ENCODE measurements at places on chromosomes 6 and 20.

GRCh38 chr20:37308086-37309050, 18.9 kb downstream of the MANBAL start:
- DNase-seq = no peak

DNA sequence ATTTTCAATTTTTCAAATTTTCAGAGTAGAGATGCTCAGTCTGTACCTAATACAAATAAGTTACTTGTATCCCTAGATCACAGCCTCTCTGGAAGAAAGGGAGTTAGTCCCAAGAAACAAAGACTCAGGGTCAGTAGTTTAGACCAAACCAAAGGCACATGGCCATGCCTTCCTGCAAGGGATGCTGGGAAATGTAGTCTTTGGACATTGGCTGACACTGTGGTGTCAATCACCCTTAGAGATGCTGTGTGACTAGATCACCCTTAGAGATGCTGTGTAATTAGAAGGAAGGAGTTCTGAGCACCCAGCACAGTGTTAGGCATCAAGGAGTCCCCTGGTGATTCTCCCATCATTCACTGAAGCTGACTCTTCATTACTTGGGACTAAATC, 202.1 kb downstream of the NFATC2 start:
- no peak for DNase-seq

GRCh38 chr6:39055661-39056060, 7.1 kb downstream of the GLP1R start:
- DNase-seq = no peak

- no peak for DNase-seq
Measured at GRCh38 chr6:79413562-79414002, 123.6 kb downstream of the LCA5 start.

DNA sequence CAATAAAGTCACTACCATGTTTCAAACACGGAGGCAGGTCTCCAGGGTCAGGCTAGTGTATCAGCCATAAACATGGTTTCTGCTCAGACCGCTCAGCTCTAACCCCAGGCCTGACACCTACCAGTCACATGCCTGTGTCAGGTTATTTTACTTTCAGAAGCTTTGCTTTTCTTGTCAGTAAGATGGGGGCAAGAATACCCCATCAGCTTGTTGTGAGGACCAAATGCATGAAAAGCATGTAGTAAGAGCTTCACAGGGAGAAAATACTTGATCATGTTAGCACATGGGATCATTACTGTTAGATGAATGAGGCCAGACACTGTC, 65.2 kb upstream of the PIM1 start:
- no peak for DNase-seq

DNA sequence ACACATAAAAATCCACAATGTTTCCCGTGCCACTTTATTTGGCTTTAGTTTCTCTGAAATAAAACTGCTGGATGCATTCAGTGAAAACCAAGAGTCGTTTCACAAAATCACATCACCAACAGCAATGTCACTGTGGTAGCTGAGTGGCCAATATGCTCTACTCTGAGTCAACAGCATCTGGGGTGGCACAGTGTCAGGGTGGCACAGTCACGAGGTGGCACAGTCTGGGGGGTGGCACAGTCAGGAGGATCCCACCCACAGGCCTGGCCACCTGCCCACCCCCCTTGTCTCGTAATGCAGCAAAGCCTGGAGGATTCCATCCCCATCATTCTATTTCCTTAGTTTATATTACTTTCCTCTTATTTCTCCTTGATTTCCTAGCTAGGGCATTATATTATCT, 87.0 kb downstream of the ANKRD60 start:
- DNase-seq = no peak

GRCh38 chr20:44188752-44189151, 1.8 kb upstream of the JPH2 start:
- DNase-seq = no peak

DNA sequence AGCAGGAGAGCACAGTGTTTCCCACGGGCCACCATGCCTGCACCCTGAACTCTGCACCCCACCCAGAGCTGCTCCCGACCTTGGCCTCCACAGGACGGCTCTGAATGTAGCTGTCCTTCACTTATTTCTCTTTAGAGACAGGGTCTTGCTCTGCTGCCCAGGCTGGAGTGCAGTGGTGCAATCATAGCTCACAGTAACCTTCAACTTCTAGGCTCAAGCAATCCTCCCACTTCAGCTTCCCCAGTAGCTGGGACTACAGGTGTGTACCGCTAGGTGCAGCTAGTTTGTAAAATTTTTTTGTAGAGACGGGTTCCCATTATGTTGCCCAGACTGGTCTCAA, 130.9 kb downstream of the AGPAT4 start:
- DNase-seq = no peak

DNA sequence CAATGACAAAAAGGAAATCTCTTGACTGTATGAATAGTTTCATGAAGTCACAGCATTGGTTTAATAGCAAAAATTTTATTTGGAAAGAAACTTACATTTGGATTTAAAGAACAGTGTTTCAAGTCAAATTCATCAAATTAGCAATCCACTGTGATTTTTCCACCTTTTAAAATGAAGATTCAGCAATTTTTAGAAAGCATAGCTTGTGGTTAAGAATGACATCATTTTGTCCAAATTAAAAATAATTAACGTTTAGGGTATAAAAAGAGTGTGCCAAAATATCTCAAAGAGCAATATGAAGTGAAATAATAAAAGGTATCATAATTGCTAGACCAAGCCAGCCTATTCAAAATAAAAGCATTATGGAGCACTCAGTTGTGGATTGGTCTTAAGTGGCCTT, 114.6 kb downstream of the PAX1 start:
- DNase-seq = no peak

DNA sequence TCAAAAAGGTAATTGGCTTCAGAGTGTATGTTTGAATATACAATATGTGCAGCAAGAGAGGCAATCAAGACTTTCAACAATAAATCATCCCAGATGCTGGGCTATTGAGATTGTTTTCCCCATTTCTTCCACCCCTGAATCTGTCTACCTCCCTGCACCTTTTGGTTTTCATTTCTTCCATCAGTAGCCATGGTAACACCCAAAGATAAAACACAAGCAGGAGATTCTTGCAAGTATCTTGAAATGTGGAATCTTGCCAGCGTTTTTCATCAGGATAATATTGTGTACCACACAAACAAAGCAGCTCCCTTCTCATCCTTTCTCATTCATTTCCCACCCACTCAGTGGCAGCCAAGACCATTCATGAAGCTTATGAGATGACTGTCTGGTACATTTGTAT, 73.0 kb upstream of the NRSN1 start:
- DNase-seq = no peak

DNA sequence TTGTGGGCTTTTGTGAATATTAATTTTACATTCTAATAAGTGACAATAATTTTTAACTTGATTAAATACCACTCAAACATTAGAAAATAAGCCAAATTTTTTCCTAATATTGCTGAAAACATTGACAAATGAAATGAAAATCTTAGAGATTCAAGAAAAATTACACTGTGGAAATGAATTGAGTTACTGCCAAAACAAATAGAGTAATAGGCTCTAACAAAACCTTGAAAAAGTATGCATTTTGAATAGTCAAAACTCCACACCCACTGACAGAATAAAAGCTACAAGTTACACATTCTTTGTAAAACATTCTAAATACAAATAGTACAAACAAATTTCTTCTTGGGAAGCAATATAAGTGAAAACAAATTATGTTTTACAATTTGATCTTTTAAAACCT, 5.9 kb downstream of the TBX18 start:
- no peak for DNase-seq

GRCh38 chr20:20010639-20011500, 6.3 kb upstream of the NAA20 start:
- no peak for DNase-seq

DNA sequence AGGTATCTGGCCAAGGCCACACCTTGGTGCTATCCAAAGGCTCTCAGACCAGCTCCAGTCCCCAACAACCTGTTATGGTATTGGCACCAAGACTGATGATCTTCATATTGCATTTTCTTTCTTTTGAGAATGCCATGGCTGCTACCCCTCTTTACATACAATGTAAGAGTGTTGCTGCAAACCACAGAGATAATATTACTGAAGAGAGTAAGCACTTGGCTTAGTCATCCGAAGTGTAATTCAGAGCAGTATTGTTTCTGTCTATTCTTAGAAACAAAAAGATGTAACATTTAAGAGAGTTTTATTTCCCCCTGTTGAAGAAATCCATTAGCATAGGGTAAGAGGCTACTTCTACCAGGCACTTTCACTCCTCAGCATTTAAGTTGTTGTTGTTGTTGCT, 212.5 kb downstream of the C6orf118 start:
- DNase-seq = no peak

- DNase-seq = no peak
Measured at GRCh38 chr20:22305381-22305780, 279.0 kb downstream of the FOXA2 start.

DNA sequence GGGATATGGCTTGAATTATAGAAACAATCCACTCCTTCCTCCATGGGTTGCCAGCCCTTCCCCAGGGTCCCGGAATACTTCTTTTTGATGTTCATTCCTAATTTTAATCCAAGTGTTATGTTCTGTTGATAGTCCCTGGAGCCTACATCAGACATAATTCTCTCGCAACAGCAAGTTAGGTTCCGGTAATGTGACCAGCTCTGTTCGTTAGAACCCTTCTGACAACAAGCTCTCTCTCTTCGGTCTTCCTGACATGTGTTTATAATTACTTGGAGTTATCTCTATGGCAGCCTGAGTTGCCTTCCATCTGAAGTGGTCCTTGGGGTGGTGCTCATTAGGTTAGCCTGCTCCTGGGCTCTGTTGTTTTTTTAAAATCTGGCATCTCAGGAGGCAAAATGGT, 506.9 kb upstream of the JARID2 start:
- DNase-seq = no peak

GRCh38 chr20:51306521-51307358, 235.8 kb downstream of the NFATC2 start:
- DNase-seq = peak; percentile 58

- peak; percentile 61 for DNase-seq
Measured at GRCh38 chr6:142945446-142946180, 637 bp upstream of the HIVEP2 start.

DNA sequence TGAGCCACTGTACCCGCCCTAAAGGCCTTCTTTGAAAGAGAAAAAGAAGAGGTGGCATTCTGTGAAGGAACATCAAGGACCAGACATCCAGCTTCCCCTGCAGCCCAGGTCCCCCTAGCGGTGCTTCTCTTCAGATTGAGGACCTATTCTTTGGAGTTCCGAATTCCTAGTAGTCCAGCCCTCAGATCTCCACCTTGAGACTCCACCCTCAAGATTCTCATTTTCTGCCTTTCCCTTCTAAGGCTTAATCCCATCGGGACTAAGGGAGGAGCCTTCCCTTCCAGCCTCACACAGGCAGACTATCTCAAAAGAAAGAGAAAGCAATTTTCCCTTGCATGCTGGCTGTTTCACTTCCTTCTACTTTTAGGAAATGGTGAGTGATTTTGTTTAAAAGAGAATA, 32.5 kb downstream of the MUC22 start:
- peak; percentile 82 for DNase-seq

DNA sequence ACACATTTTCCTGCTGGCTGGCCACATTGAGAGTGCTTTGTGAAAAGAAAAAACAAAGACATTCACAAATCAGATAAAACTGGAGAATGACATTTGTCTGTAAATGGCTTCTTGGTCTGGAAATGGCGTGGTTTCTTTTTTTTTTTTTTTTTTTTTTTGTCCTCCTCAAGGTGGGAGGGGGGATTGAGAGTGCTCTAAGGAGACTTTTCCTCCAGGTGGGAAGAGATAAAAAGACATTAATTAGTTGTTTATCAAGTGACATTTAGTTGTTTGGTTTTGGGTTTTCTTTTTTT, 40.4 kb downstream of the GNAS start:
- DNase-seq = no peak

GRCh38 chr6:161590961-161591627, 317.2 kb upstream of the AGPAT4 start:
- no peak for DNase-seq

DNA sequence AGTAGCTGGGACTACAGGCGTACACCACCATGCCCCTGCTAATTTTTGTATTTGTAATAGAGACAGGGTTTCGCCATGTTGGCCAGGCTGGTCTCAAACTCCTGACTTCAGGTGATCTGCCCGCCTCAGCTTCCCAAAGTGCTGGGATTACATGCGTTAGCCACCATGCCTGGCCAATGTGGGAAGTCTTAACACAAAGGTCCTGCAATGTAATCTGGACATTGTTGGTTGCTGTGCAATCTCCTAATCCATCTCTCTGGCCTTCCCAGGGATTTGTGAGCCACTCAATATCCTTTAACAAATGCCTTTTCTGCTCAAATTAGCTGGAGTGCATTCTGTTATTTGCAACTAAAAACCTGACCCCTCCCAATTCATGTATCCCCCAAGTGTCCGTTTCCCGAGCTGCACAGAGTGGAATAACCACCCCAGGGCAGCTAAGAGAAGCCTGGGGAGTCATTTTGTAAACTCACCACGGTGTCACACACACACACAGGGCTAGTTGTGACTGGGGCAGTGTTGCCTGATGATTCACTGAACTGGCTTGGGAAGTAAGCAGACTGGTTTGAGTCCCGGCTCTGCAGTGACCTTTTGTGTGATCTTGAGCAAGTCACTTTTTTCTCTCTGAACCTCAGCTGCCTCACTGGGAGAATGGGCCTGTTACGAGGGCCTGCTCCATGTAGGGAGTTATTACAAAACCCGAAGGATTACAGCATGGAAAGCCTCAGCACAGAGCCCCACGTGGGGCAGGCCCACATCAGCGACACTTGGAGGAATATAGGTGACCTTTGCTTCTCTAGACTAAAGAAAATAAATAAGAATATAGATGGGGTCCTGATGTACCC, 152.3 kb downstream of the ZMYND8 start:
- DNase-seq = no peak

- DNase-seq = no peak
Measured at GRCh38 chr20:40525351-40525750, 163.7 kb downstream of the MAFB start.

- no peak for DNase-seq
Measured at GRCh38 chr6:166752097-166752496, 125.0 kb upstream of the RPS6KA2 start.

GRCh38 chr6:1190366-1190765, 121.5 kb upstream of the FOXQ1 start:
- DNase-seq = peak; percentile 93

GRCh38 chr20:59765599-59766177, 161.3 kb downstream of the PHACTR3 start:
- DNase-seq = peak; percentile 24

DNA sequence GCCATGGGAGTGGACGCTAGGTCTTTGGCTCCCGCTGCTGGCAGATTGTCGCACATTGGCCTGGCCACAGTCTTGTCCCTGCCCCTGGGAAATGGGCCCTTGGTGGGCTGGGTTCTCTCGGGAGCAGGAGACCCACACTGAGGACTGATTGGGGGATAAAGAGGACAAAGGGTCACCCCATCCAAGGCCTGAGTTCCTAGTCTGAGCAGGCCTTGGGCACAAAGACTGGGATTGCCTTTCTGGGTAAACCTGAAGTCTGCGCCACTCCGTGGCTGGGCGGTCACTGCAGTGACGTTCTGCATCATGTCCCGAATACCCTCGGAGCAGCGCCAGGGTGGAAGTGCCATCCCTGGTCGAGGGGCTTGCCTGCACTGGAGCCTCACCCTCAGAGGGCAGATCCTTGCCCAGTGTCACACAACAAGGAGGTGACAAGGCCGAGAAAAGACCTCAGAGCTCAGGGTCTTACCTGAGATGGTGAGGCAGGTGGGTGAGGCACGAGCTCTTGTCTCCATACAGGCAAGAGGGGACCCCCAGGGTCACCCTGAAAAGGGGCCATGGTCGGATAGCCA, 36.1 kb upstream of the ZBP1 start:
- no peak for DNase-seq

Measured in ACHN (cell line).